ENCODE measurements at places on chromosomes 4 and X.
A peak's percentile ranks its signal among the peaks of the same experiment; 100 is the strongest.

DNA sequence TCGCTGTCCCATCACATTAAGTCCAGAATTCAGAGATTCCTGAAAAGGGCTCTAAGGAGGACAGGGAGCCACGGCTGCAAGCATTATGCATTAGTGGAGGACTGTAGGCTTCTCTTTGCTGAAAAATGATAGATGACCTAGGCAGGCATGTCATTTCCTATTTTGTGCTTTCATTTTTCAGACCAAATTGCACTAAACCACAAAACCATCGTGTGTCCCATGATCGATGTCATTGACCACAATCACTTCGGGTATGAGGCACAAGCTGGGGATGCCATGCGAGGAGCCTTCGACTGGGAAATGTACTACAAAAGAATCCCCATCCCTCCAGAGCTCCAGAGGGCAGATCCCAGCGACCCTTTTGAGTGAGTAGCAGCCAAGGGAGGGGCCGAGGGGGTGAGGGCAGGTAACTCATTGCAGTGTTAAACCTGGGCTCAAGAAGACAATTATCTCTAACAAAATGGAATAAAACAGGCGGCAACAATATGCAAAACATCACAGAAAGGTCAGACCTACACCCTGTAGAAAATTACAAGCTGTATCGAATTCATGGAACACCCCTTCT, 355.2 kb upstream of the GALNT7 start:
- DNase-seq = no peak

DNA sequence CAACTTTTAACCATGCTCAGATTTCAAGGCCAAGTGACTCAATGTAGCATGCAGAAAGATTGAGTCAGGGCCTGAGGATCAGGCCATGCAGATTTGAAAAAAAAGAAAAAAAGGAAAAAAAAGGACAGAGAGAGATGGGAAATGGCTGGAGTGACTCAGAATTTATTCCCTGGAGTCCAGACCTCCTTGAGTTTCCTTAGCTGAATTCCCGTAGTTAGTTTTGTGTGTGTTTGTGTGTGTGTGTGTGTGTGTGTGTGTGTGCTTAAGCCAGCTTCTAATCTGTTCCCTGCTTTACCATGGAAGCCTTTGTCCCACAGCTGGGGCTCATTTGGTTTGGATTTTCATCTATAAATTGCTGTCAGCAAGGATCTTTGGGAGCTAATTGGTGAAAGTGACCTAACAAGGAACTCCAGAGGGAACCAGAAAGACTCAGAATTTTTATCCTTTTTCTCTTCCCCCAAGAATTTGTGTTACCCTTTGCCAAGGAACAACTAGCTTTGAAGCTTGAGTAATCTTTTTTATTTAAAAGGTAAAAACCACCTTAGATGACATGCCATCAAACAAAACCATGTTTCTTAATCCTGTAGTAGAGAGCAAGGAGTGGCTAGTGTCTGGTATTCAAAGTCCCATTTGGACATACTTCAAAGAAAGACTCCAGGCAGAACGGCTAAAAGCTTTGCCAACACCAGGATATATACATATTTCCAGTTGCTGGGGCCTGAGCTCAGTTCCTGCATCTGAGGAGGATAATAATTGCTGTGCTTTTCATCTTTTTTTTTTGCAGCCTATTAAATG, 109.0 kb upstream of the DDIT4L start:
- DNase-seq = no peak

DNA sequence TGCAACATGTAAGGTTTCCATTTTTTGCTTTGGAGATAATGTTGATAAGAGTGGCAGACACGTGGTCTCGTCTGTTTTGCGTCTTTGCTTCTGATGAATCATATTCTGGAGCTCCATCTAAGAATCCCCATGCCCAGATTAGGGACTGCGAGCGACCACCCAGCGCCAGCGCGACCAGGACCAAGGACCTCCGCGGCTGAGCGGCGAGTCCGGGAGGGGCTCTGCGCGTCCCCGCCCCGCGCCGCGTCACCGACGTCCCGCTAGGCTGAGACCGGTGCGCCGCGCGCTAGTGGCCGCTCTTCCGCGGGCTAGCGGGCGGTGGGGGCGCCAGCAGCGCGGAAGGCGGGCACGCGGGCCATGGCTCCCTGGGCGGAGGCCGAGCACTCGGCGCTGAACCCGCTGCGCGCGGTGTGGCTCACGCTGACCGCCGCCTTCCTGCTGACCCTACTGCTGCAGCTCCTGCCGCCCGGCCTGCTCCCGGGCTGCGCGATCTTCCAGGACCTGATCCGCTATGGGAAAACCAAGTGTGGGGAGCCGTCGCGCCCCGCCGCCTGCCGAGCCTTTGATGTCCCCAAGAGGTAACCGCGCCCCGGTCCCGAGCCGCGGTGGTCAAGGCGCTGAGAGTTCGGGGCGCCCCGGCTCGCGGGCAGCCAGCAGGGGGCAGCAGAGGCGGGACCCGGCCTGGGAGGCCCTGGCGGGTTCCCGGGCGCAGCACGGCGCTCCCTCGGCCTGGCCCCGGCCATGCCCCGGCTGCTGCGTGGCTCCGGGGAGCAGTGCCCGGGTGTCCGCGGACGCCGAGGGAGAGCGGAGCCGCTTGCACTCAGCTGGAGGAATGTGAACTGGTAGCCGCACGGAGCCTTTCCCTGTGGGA, at the start of gene SRD5A3:
Gene SRD5A3, plus strand, starts transcription at position 263 of the 871 bp plus-strand sequence. Its CDS starts 95 bp downstream, at position 358.
- peak; percentile 67 for DNase-seq

- DNase-seq = no peak
Measured at GRCh38 chr4:186593587-186593973, 38.2 kb upstream of the MTNR1A start.

All from NCI-H1105 treated with DMSO at 0.1 percent for 48 hours (cell line).